ENCODE measurements at places on chromosomes 1 and 21.
A peak's percentile ranks its signal among the peaks of the same experiment; 100 is the strongest.

DNA sequence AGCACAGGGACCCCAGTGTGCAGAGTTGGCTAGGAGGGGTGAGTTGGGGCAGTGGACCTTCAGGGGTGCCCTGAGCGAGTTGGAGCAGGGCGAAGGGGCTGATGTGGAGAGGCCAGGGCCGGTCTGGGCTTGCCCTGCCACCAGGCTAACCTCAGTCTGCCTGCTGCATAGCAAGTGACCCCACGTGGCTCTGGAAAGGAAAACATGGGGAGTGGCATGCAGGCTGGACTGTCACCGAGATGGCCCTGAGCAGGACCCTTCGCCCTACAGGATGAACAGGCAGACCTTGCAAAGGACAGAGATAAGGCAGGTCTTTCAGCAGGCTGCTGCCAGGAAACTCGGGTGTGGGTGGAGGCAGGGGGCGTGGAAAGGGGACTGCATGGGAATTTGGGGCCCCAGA is 51.5 kb downstream of the FOXO6 start:
- DNase-seq: no peak

DNA sequence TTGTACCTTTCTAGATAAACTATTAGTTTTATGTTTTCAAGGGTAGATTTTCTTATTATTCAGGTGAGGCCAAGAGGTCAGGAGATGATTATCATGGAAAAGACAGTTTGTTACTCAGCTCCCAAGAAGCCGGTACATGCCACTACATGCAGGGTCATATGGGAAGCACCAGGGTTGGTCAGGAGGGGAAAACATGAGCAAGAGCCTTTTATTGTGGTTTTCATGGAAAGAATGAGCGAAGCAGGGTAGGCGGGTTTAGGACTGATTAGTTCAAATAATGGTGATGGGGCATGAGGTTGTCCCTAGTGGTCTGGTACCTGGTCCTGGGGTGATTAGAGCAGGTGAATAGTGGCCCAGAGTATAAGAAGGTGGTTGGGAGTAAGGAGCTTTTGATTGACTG is 189.9 kb downstream of the APP start:
- no peak for DNase-seq

DNA sequence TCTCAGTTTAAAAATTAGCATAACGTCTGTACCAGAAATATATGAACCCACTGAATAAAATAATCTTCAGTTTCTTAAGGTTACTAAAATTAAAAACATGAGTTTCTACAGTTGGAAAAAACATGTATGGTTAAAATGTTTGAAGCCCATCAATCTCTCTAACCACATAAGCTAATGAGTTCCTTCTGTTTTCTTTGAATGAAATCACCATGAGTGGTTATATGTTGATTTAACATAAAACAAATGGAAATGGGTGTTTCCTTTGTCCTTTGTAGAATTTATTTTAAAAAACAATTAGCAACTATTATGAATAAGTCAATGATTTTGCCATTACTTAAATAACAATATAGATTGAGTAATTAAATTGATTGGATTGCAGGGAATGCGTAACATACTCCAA is 3.0 kb upstream of the ADGRL2 start:
- DNase-seq: no peak

GRCh38 chr1:3679098-3679555 is 26.8 kb downstream of the TP73 start:
- no peak for DNase-seq

DNA sequence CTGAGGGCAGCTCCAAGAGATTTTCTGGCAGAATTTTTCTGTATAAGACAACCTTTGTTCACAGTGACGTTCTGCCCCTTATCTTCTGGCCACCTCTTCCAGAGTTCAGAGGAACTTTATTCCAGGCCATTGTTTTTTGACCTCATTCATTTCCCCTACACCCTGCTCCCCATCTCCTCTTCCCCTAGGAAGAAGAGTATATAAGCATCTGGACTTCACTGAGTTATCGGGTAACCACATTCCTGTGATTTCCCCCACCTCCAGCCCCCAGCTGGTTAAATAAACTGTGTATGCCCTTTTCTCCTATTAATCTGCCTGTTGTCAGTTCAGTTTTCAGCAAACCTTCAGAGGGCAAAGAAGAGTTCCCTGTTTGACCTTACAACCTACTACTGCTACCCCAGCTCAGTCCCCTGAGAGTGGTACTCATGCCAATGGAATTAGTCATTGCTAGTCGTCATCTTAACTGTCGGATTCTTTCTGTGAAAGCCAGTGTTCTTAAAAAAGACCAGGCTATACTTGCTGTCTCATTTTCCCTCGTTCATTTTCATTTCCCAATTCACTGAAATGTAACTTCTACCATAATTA is 14.3 kb upstream of the ALG14 start:
- no peak for DNase-seq

DNA sequence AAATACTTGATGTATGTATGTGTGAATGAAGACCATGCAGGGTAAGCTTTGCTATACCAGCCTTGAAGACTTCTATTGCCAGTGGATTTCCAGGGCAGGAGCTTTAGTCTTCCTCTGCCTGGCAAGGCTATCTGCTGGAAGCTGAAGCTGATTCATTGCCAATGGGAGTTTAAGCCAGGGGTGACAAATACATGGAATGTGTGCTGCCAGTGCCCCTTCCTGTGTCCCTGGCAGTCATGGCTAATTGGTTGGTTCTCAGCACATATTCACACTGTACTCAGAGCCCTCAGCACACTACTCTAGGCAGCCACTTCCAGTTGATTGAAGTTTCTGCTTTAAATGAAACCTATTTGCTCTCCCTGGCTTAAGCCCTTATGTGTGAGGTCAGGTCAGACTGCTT is 1.5 kb downstream of the ZSCAN20 start:
- no peak for DNase-seq

GRCh38 chr1:230425252-230426091 is 660 bp downstream of the PGBD5 start:
- DNase-seq: peak; percentile 60

- DNase-seq: no peak
Measured at GRCh38 chr1:169568497-169568896, 17.8 kb downstream of the F5 start.

GRCh38 chr1:82317671-82318070 is 516.9 kb downstream of the ADGRL2 start:
- DNase-seq: no peak

DNA sequence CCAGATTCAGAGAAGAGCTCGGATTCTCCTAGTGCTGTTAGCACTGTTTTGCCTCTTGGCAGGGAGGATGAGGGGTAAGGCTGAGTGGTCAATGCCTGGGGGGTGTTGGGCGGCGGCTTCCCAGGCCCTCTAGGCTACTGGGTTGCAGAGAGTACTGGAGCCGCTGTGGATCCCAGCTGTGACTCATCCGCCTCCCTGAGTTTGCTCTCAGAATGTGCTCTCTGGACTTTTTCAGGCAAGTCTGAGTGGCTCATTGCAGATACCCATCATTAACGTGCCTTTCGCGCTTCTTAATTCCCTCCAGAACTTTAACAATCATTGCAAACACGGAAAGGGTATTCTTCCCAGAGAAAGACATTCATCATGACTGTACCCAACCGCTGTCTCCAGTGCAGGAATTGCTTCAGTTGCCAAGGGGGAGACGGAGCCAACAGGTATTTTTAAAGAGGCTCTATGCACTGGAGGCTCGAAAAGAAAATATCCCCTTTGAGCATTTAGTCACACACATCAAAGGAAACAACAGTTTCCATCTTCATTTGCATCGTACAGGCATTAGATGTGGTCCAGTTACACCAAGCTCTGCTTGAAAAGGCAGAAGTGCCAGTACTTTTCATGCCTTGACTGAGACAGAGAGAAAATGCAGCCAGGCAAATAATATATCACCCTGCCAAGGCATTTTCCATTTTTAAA is 14.4 kb upstream of the CAMTA1 start:
- DNase-seq: peak; percentile 17

DNA sequence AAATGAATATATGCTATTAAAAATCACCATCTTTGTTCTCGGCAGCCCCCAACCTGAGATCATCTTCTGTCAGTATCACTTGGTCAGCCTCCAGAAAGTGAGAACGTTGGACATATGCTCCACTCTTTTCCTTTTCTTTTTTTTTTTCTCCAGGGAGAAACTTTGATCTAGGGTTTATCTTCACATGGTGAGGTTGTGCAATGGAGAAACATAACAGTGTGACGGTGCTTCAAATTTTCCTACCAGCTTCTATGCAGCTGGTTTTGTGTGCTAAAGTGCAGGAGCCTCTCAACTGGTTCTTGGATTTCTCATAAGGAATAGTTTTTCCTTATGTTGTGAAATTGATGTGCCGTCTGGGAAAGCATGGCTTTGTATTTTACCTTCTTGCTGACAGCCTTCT is 1202.9 kb downstream of the NCAM2 start:
- DNase-seq: no peak

DNA sequence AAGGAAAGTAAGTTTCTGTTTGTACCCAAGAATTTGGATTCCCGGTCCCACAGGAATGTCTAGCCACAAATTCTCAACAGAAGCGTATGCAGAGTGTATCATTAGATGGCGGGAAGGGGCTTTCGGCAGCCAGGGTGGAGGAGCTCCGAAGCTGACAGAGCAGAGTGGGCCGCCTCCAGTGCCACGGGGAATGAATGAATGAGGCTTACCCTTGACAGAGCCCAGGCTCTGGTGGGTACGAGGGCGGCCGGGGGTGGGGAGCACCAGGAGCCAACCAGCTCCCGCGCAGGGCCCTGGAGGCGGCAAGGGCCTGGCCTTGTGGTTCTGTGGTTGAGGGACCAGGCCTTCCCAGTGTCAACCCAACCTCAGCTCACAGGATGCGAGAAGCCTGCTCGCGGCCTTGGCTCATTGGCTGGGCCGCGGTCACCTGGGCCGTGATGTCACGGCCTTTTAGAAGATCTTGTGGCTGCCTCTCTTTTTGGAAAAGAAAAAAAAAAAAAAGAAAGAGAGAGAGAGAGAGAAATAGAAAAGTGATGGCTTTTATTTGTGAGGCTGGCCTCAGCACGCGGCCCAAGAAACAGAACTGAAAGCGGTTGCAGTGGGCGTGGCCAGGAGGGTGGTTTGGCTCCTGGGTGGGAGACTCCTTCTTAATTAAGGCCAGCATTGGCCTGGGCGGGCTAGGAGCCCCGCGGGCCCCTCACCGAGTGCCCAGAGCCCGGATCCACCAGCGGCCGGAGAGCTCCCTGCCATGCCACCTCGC is 34.9 kb upstream of the RUNX3 start:
- DNase-seq: no peak

- no peak for DNase-seq
Measured at GRCh38 chr21:41370840-41371684, 9.2 kb downstream of the MX2 start.

DNA sequence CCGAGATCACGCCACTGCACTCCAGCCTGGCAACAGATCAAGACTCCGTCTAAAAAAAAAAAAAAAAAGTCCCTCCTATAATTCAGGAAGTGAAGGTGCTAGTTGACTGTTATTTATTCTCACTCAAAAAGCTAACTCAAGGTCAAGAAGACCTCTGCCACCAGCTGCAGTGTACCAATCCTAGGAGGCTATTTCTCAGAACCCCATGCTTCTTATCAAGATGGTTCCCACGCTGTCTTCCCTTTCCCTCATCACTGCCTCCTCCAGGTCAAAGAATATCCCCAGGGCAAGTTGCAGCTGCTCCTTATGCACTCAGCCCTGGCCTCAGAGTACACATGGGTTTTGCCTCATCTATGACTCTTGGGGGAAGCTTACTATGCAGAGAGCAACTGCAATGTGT is 53.6 kb downstream of the RERE start:
- no peak for DNase-seq

GRCh38 chr1:17690906-17691634 is 64.1 kb upstream of the ACTL8 start:
- no peak for DNase-seq

DNA sequence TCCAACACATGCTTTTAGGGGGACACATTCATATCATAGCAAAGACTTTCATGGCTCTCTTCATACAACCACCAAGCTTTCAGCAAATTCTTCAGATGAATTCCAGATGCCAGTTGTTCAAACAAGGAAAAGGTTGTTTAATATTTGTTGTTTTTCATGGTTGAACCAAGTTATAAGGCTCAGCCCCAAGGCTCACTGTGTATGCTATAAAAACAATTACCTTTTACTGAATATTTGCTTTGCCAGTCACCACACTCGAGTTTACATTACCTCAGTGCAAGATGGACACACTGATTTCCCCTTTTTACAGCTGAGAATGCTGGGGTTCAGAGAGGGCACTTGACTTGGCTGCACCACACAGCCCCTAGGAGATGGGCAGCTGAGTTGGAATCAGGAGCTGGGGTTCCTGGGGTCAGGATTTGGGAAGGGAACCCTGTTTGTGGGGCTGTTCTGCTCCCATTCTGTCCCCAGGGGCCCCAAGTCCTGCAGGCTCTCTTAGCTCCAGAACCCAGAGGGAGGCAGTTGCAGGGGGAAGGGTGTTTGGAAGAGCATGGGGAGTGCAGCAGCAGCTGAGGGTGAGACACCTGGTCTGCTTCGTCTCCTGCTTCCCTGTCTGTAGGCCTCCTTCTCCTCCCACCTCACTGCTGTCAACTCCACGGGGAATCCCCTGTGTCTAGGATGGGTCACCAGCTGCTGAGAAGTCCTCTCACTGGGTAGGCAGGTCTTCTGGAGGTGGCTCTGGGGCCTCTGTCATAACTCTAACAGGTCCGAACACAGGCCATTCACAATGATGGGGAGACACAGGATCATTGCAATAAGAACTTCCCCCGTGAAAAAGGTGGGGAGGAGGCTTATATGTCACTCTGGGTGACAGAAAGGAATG is 12.8 kb upstream of the TMPRSS2 start:
- DNase-seq: no peak

- no peak for DNase-seq
Measured at GRCh38 chr1:1835546-1835945, 55.3 kb downstream of the GNB1 start.

DNA sequence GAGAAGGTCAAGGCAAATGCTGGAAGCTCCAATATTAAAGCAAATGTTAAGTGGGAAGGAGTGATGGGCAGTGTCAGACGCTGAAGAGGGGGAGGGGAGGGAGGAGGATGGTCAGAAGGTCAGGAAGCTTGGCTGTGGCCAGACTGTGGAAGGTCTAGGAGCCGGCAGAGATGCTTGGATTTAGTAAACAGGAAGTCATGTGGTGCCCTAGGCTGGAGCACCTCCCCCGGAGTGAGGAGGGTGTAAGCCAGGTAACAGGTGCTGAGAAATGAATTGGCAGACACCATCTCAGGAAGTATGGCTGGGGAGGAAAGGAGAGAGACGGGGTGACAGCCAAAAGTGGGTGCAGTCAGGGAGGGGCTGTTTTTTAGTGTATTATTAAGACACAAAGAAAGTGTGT is 17.7 kb downstream of the CSMD2 start:
- DNase-seq: no peak

DNA sequence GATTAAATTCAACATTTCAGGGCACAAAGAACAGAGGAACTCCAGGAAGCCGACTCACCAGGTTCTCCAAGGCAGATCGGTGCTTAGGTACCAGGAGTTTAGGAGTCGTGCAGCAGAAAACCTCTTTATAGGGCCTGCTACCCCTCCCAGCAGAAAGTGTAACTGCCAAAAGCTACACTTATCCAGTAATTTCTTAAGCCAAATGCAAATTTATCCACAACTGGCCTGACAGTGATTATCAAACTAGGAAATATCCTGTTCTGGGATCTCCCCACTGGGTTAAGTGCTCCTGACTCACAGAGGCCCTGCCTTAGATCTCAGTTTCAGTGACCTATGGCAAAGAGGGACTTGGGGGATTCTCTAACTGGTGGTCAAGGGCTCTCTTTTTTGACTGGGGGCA is at the start of gene SPRR2F:
TSS of gene SPRR2F (minus strand) at position 101 of the 400 bp plus-strand sequence. CDS start 783 bp downstream, outside the sequence.
- DNase-seq: no peak

Measured in H1 (cell line).